ENCODE measurements at places on chromosomes 1 and 21.
A peak's percentile ranks its signal among the peaks of the same experiment; 100 is the strongest.

DNA sequence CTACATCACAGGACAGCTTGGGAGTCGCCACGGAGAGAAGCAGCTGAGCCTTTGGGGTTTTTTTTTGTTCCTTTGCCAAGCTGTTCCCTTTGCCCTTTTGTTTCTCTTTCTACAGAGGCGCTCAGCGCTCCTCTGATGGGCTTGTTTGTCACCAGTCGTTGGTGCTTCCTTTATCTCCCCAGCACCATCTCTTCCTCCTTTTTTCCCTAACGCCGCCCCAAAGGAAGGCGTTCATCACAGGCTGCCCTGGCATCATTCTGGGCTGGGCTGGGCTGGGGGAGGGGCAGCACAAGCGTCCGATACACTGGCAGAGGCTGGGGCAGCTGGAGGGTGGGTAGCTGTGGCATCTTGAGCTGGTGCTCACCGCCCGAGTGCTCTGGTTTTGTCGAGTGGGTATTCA lies 10.5 kb downstream of the IGSF21 start:
- DNase-seq: no peak

GRCh38 chr1:28112388-28113241 lies 24.2 kb upstream of the EYA3 start:
- peak; percentile 35 for DNase-seq

DNA sequence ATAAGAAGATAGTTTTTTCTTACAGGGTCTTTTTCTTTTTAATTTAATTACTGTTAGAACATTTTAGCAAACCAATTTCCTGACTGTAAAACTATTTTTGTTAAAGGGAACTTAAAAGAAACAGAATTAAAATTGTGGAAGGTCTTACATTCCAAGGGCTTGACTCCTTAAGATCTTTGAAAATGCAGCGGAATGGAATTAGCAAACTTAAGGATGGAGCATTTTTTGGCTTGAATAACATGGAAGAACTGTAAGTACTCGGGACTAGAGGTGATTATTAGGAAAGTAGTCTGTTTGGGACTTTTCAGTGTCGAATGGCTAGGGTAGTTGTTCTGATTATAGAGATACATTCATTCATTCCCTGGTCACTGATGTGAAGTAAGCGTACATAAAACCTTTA lies 21.5 kb downstream of the LRIG2 start:
- no peak for DNase-seq

DNA sequence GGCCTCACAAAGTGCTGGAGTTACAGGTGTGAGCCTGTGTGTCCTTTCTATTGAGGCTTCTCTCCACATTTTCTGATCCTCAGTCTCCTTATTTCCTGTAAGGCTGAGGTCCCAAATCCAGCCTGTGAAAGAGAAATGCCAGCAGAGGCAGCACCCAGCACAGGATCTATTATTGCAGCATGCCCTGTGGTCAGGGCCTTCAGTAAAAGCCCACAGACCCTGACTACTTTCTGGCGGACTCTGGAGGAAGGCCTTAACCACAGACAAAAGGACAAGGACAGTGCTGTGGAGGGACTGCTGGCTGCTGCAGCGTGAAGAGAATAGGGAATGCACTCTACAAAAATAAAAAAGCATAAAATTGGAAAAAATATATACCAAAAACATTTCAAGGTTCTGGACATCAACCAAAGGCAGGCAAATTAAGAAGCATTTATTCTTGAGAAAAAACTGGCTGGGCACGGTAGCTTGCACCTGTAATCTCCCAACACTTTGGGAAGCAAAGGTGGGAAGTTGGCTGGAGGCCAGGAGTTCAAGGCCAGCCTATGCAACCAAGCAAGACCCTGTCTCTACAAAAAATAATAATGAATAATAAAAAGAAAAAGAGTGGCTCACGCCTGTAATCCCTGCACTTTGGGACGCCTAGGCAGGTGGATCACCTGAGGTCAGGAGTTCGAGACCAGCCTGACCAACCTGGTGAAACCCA lies 9.4 kb upstream of the PGD start:
- no peak for DNase-seq

DNA sequence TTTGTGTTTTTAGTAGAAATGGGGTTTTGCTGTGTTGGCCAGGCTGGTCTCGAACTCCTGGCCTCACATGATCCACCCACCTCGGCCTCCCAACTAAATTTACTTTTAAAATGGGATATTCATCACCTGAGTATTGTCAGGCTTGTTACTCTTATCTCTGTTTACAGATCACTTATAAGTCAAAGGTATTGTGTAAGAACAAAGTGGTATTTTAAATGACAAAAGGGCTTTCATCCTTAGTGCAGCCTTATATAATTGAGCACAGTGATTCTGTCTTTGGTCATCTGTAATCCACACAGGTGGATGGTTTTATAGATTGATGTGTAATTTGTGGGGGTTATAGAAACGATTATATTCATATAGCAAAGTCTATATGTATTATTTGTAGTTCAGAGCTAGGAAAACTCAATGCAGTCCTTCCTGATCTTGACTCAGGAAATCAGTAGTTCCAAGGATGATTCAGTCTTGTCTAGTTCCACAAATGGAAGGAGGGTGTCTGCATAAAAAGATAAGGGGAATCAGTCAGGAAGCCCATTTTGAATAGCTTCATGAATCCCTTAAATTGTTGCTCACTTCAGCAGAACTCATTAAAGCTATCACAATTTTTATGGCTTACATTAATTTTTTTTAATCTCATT lies 34.6 kb downstream of the STXBP3 start:
- DNase-seq: no peak

Data from CD4-positive, alpha-beta T cell treated with Interleukin-12 subunit alpha and Interleukin-12 subunit beta, for 1 hour (primary cell).